Activated naive CD4-positive, alpha-beta T cell treated with anti-CD3 and anti-CD28 coated beads for 36 hours (primary cell): ENCODE measurements at places on chromosomes 1 and 21. TPM values are rescaled to one million over a fixed set of nuclear protein-coding genes. Genes with fewer than 3 reads are reported as not detected.

CBR3 gene
- total RNA-seq, result 13.3 TPM

PADI4 gene
- 1.5 TPM for total RNA-seq

FCRLB gene
- total RNA-seq, result 0.10 TPM

LAMC2 gene
- total RNA-seq, result 0.05 TPM

CYP4A22 gene
- total RNA-seq, result not detected

INKA2 gene
- 3.2 TPM for total RNA-seq

EXOSC10 gene
- 59.3 TPM for total RNA-seq

CHI3L1 gene
- total RNA-seq, result 0.24 TPM

NUAK2 gene
- total RNA-seq, result 11.2 TPM

CFAP45 gene
- total RNA-seq, result 2.6 TPM

RNF223 gene
- not detected for total RNA-seq

KISS1 gene
- total RNA-seq, result not detected
